EL (cell line): ENCODE measurements at places on chromosomes 1 and 21.

GRCh38 chr21:35273333-35273732 lies 224.2 kb upstream of the RUNX1 start:
- DNase-seq: no peak

GRCh38 chr1:159077120-159077961 lies 775 bp upstream of the AIM2 start:
- peak; percentile 53 for DNase-seq

- DNase-seq: peak; percentile 52
These were observed 73.6 kb downstream of the GNG12 start for GRCh38 chr1:67759692-67760029.

DNA sequence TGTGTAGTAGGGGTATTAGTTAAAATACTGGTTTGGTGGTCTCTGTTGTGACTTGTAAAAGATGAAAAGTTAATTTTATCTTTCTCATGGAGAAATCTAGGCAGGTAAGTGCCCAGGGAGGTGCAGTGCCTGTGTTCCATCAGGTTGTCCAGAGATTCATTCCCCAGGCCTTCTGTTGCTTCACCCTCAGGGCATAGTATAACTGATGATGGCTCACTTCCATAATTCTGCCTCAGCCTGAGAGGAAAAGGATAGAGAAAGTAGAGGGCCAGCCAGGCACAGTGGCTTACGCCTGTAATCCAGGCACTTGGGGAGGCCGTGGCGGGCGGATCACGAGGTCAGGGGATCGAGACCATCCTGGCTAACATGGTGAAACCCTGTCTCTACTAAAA lies 153.9 kb downstream of the FMN2 start:
- peak; percentile 69 for DNase-seq

- DNase-seq: peak; percentile 48
These were observed 207.1 kb downstream of the SLC35F3 start for GRCh38 chr1:234111458-234112142.

DNA sequence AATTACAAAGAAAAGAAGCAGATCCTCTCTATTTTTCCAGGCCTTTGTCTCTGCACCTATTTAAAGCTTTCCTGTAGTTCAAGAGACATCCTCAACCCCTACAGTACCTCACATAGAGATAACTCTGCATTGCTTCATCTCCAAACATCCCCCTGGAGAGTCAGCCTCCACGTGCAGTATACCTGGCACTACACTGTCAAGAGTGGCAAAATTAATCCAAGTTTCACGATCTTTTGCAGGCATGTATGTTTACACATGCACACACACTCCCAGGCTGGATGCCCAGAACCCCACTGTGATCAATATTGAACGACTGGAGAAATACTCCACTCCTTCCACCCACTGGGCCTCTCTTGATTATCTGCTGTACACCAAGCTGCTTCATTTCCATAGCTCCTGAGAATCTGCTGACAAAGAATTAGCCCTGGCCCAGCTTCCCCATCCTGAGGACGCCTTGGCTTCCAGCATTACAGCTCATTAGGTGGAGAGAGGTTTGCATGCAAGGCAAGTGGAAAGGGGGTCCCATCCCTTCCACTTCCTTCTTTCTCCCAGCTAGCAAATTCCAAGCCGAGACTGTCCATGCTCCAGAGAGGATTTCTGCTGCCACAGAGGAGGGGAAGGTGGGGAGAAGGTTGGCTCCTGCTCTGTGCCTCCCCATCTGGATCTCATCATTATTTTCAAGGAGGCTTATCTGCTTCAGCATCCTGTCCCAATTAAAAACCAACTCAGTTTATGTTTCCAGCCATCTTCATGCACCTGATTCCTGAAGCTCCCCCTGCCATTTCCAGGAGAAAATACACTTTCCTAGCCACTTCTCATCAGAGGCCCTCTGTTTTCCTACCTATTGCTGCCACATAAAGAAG lies 66.5 kb upstream of the GOLT1A start:
- DNase-seq: no peak

GRCh38 chr1:62012836-62013235 lies 181.8 kb upstream of the L1TD1 start:
- no peak for DNase-seq

DNA sequence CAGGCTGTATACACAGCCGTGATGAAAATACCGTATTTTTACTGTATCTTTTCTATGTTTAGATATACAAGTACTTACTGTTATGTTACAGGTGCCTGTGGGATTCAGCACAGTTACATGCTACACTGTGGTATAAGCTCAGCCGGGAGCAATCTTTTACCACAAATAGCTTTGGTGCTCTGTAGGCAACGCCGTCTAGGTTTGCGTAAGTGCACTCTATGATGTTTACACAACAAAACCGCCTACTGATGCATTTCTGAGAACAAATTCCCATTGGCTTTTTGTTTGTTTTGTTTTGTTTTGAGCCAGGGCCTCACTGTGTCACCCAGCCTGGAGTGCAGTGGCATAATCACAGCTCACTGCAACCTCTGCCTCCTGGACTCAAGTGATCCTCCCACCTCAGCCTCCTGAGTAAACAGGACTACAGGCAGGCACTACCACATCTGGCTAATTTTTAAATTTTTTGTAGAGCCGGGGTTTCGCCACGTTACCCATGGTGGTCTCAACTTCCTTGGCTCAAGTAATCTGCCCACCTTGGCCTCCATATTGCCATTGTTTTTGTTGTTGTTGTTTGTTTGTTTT lies 81.0 kb downstream of the SCCPDH start:
- DNase-seq: no peak

GRCh38 chr1:26597629-26598039 lies 68.1 kb downstream of the RPS6KA1 start:
- DNase-seq: peak; percentile 65

DNA sequence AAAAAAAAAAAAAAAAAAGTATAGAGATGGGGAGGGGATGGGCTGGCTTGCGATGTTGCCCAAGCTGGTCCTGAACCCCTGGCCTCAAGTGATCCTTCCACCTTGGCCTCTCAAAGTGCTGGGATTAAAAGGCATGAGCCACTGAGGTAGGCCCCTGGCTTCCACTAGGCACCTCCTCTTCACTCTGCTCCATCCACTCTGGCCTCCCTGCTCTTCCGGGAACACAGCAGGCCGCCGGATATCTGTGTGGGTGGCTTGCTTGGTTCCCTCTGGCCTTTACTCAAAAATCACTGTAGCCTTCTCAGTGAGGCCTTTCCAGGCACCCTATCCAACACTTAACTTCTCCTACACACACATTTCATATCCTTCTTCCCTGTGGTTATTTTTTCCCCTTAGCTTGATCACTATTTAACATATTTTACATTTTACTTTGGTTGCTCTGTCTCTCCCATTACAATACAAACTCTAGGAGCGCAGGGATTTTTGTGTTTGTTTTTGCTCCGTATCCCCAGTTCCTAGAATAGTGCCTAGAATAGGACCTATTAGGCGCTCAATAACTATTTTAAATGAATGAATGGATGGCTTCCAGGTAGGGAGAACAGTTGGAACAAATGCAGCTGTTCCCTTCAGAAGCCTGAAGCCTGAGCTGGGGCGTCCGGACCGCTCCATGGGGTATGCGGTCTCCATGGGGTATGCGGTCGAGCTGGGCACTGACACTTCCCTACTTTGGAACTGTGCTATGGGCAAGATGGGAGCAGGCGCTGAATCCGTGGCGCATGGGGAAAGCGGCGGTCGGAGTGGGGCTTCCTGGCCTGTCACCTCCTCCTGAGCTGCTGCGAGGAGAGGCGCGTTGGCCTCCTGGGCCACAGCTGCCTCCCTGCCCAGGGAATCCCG lies 46.7 kb downstream of the H3-3A start:
- peak; percentile 42 for DNase-seq

- no peak for DNase-seq
These were observed 61.0 kb upstream of the ATP1A1 start for GRCh38 chr1:116311756-116312680.

DNA sequence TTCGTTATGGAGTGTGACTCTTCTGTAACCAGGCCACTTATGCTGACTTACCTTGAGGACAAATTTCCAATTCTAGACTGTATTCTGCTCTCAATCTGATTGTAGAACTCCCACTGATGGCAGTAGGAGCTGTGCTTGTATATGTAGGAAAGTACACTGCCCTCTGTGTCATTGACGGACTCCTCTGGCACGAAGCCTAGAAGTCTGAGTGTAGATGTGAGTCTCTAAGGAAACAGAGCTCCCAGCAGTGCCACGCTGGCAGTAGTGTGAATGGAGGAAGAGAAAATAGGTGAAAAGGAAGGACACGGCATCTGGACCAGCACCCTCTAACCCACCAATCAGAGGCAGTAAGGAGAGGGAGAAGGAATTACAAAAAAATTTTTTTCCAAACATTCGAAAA lies 130.4 kb upstream of the ADGRL2 start:
- DNase-seq: peak; percentile 89

DNA sequence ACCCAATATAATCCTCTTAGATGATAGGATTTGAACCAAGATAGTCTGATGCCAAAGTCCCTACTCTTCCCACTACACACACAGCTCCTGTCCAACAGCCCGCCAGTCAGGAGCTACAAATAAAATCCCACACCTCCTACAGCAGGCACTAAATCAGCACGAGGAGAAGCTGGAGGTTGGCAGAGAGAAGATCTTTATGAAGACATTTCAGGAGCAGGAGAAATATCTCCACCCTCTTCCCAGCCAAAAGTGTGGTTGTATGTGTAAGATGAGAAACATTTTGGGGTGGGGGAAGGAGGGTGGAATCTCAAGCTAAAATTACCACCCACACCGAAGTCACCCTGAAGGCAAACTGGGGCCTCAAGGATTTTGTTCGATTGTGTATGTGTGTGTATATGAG lies 54.5 kb downstream of the PLXNA2 start:
- DNase-seq: peak; percentile 35

DNA sequence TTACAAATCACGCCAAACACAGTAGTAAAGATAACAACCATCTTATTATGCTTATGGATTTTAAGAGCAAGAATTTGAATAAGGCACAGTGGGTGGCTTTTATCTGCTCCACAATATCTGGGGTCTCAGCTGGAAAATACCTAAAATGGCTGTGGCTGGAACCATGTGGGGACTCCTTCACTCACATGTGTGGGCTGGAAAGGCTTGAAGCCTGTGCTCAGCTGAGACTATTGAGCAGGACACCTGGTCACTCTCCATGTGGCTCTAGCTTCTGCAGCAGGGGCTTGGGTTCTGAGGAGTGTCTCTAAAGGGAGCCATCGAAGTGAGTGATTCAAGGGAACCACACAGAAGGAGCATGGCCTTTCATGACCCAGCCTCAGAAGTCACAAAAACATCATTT lies 239.6 kb upstream of the B3GALT2 start:
- no peak for DNase-seq

DNA sequence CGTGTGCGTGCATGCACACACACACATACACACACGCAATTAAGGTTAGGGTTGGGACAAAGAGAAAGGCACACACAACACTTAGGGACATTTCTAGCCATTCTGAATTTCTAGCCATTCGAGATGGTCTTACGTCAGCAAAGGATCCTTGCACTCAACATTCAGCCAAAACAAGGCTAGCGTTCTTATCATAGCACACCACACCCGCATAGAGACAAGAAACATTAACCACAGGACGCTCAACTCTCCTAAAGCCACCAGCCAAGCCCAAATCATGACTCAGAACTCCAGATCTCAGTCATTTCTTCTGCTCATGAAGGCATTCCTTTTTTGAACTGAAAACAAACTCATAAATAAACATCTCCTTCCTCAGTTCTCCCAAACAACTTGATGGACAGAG lies 106.8 kb downstream of the LMO4 start:
- DNase-seq: no peak

DNA sequence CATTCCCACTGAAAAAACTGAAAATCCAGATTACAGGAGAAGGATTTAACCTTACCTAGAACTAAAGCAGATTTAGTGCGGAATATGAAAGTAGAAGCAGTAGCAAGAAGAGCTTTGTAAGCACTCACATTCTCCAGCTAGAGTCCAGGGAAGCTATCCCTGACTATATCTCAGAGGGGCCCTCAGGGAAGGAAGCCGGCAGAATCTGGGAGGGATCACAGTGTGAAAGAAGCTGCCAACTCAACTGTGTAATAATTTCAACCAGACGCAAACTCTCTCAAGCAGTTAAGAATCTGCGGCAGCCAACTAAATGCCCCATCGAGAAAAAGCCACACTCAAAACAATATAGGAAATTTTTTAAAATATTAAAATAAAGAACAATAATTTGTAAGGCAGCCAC lies 163.8 kb downstream of the EIF4G3 start:
- peak; percentile 15 for DNase-seq

DNA sequence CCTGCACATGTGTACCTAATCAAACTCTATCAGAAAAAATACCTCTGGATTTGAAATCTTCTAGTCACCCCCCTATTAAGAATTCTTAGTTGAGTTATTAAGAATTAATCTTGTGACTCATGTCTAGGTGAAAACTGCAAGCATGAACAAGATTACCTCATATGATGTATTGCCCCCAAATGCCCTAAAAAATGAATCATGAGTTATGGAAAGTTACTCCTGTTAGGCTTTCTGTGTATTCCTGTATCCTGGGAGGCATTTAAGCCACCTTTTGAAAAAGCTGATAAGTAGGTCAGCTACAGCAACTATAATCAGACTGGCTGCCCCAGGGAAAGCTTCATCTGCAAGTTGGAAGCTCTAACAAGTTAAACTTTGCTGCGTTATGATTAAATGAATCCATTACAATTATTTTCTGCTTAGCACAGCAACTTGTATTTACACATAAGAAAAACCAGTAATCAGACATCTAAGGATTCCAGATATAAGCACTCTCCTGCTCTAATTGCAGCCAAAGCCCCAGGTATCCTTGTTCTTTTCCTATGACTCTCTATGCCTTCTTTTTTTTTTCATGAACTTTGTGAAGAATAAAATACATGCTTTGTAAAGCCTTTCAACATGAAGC lies 147.7 kb downstream of the NTPCR start:
- DNase-seq: peak; percentile 11

DNA sequence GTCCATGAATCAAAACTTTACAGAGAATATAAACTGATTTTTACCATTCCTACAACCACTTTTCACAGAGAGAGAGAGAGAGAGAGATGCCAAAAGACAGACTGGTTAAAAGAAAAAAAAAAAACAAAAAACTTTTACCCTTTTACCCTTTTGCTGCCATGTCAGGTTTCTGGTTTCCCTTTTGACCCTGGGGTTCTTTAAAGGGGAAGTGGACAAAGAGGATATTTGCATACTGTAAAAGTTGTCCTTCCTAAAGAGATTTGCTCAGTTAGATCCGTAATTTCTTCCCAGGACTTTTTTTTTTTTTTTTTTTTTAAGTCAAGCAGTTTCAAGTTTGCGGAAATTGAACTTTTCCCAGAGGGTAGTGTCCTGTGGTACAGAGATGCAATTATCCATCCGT lies 287.8 kb upstream of the RGS18 start:
- DNase-seq: no peak

DNA sequence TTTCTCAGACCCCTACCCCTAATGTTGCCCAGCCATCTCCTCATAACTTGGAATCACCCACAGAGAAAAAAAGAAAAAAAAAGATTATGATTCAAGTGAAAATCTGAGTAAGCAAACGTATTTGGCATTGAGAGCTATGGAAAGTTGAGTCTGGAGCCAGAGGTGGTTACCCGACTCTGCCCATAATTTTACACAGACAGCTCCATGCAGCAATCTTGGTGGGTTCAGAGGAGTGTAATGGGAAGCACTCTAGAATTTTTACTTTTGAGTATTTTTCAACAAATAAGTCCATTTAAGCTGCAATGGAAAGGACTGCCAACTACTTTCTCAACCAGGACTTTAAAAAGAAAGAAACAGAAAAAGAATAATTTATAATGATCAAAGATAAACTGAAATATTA lies 62.7 kb downstream of the ZC3H11B start:
- no peak for DNase-seq
